ENCODE measurements at places on chromosomes 7 and 10.

- DNase-seq = no peak
Measured at GRCh38 chr10:121325490-121326231, 272.6 kb downstream of the FGFR2 start.

- no peak for DNase-seq
Measured at GRCh38 chr10:106935978-106936451, 228.5 kb downstream of the SORCS1 start.

DNA sequence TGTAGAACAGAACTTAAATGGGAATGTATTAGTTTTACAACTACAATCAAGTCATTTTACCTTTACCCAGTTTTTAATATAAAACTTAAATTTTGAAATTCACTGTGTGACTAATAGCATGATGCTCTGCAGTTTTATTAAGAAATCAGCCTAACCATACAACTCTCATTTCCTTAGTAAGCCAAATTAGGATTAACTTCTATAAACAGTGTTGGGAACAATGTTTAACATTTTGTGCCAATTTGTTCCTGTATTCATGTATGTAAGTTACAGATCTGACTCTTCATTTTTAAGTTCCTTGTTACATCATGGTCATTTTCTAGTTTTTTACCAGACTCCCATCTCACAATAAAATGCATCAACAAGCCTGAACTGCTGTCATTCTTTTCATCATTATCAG lies 209.8 kb downstream of the ZEB1 start:
- peak; percentile 29 for DNase-seq

DNA sequence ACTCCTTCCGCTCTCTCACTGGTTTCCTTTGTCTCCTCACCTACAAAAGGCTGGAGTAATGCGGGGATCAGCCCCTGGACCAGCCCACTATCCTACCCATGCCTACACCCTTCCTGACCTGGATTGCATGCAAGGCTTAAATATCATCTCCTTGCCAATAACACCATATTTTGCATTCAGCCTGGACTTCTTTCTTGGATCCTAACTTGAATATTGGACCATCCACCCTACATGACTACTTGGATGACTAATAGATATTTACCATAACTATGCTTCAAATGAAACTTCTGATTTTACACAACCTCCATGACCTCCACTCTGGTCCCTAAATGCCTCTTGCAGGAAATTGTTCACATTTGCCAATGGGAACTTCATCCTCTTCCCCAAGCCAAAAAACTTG lies 188.3 kb upstream of the AKR1E2 start:
- DNase-seq = no peak

- DNase-seq = no peak
Measured at GRCh38 chr7:92639213-92639896, 49.2 kb upstream of the FAM133B start.

GRCh38 chr7:102288285-102288930 lies 1.7 kb downstream of the SH2B2 start:
- peak; percentile 24 for DNase-seq

DNA sequence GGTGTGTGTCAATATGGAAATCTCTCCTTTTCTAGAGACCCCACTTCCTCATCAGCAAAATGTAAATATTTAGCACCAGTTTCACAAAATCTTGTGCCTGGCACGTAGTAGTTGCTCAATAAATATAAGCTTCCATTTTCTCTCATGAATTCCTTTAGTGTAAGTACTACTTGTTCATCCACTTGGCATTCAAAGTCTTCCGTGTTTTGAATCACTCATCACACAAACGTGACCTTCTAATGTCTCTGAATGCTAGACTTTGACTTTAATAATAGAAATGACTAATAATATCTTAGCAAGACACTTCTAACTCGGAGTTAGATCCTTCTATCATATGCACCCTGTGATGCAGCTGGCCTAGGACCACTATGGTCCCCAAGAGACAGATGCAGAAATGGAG lies 168.7 kb upstream of the ZNF32 start:
- peak; percentile 75 for DNase-seq

GRCh38 chr7:159067576-159068487 lies 76.8 kb downstream of the VIPR2 start:
- no peak for DNase-seq

- peak; percentile 60 for DNase-seq
Measured at GRCh38 chr10:7986851-7987250, 67.6 kb upstream of the GATA3 start.

- DNase-seq = no peak
Measured at GRCh38 chr10:93542358-93542791, 24.1 kb upstream of the FFAR4 start.

DNA sequence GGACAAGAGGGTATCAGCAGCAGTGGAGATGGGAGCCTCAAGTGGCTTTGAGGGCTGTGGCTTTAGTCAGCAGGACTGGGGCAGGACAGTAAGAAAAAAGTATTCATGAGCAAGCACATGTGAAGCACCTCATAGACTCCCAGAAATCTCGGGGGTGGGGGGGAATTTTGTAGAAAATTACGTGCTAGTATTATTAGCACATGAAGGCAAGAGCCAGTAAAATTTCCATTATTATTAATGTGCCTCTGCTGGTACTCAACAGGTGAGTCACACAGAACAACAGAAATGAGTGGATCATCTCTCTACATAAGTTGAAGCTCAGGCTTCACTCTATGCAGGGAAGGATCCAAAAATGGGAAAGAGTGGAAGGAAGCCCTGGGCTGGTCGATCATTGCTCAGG lies 114.5 kb downstream of the MYOF start:
- DNase-seq = no peak

DNA sequence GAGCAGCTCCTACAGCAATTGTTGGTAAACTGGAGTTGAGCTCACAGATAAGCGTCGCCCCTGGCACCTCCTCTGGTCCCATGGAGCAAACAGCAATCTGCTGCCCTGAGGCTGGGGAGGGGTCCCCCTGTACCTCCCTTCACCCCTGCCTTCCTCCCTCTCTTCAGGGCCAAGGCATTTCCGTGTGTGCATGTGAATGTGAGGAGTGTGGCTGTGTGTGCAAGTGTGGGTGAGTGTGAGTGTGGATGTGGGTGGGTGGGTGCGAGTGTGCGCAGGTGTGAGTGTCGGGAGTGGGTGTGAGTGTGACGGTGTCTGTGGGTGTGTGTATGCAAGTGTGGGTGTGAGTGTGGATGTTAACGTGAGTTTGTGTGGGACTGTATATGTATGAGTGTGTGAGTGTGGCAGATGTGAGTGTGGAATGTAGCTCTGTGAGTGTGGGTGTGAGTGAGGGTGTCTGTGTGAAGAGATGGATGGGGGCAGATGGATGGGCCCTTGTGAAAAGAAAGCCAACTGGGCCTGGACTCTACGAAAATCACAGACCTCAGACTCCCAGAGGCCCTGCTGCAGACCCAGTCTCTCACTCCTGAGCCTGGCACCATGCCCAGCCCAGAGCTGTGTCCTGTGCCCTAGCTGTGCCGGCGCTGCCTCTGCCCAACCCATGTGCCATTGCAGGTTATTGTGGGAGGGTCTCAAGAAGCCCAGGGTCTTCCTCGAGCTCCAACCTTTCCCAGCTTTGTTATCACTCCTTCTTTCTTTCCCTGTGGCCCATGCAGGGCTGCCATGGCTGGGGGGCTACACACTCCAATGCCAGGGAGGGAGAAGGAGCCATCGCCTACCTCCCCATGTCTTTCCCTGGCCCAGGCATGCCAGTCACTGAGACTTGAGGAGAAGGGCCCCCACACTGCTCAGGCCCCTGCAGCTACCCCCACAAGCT lies 73.9 kb downstream of the GRID1 start:
- DNase-seq = no peak

GRCh38 chr10:131949041-131949862 lies 32.5 kb downstream of the BNIP3 start:
- DNase-seq = no peak

GRCh38 chr10:100654782-100655325 lies 90.5 kb upstream of the PAX2 start:
- DNase-seq = no peak

DNA sequence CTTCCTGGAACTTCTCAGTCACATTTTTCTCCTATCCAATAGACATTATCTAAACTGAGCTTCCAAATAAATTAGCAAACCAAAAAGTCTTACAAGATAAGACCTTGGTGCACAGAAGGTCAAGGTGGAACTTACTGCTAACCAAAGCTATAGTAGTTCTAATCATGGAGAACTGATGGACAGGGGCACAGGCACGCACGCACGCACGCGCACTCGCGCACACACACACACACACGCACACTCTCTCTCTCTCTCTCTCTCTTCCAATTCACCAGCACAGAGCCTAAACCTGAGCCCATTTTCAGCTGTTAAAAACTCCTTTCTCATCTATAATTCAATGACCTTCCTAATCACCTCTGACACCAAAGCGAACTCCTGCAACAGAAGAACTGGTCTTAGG lies 7.5 kb downstream of the FGFR2 start:
- DNase-seq = no peak

DNA sequence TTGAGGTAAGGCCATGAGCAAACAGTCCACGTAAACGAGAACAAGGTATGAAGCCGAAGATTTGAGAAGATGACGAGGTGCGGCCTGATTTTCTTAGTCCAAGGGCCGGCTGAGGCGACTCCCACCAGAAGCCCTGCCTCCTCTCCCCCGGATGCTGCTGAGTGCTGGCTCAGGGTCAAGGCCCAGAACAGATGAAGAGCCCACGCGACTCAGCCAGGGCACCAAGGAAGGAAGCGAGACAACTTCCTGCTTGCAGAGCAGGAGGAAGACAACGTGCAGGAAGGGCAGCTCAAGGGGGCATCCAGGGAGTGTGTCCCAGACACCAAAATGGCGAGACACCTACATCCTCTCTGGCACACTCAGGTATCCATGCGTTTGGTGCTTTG lies 99.5 kb downstream of the CYTH3 start:
- DNase-seq = no peak

GRCh38 chr10:75050149-75050919 lies 61.1 kb upstream of the SAMD8 start:
- no peak for DNase-seq

- no peak for DNase-seq
Measured at GRCh38 chr7:52504561-52504960, 530.9 kb upstream of the POM121L12 start.

GRCh38 chr10:71888623-71889387 lies 37.8 kb upstream of the PSAP start:
- DNase-seq = peak; percentile 94

GRCh38 chr7:76509931-76510877 lies at the start of gene UPK3B:
Gene UPK3B (plus strand): TSS chr7:76510552. CDS start chr7:76510653, 101 bp downstream.
- peak; percentile 22 for DNase-seq

- DNase-seq = no peak
Measured at GRCh38 chr7:33757050-33757449, 148.3 kb upstream of the BMPER start.

GRCh38 chr7:1537535-1538412 lies 7.3 kb downstream of the MAFK start:
- DNase-seq = peak; percentile 98

- DNase-seq = no peak
Measured at GRCh38 chr7:3028758-3029093, 14.9 kb downstream of the CARD11 start.

DNA sequence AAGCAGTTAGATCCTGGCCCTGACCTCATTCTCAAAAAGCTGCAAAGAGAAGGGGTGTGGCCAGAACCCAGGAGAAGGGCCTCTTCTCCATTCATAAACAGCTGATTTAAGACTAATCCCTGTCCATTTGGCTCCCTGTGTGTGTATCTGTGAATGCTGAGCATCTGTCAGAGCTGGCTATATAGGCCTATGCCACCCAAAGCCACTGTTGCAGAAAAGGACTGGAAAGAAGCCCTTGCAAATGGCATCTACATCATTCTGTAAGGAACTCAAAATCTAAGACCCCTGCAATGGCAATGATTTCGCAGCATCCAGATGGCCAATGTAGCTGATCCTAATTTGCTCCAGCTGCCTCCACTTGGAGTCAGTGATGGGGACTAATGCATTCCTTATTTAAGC lies 384.5 kb downstream of the KCNMA1 start:
- DNase-seq = no peak

- no peak for DNase-seq
Measured at GRCh38 chr7:119228482-119228881, 1004.0 kb downstream of the ANKRD7 start.

DNA sequence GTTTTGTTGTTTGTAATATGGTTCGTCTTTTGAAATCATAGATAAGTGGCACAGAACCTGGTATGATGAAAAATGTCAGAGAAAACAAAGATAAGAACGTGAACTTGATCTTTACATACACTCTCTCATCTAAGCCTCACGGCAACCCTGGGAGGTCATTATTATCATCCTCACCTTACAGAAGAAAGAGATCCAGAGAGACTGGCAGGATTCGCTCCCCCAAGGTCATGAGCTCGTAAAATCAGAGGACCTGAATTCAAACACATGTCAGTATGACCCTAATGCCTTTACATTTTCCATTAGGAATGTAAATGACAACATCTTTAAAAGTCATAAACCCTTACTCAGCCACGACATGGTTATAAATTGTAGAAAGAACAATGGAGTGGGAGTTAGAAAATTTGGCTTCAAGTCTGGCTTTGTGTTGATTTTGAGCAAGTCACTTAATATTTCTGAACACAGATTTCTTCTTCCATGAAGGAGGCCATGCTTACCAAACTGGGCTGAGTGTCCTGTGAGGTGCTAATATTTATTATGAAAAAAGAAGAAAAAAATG lies 35.9 kb downstream of the HIPK2 start:
- no peak for DNase-seq

- DNase-seq = peak; percentile 66
Measured at GRCh38 chr10:88293073-88293472, 290.0 kb downstream of the RNLS start.

DNA sequence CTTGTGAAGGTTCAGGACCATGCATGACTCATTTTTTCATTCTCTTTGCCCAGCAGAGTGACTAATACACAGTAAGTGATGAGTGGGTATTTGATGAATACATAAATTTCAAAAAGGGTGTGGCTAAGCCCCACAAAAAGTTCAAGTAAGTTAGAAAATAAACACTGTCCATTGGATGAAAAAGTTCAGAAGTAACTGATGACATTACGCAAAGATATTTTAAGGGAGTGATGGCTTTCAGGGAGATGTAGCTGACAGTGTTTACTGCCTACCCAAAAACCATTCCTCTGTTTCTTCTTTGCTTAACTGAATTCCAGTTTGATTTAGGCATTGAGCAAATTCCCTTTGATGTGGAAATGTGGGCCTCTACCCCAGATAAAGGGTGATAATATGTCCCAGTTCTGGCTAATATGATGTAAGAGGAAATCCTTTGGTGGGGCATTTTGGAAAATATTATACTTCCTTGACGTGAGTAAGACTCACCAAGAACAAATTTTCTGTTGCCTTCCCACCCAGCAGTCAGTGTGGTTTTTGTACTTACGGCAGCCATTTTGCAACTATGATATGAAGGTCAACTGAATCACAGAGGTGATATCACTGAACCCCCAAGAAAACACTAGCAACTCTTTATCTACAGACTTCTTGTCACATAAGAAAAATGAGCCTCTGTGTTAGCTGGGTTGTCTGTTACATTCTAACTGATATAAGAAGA lies 29.0 kb upstream of the EBLN1 start:
- peak; percentile 90 for DNase-seq

- DNase-seq = no peak
Measured at GRCh38 chr10:83909001-83909400, 230.3 kb upstream of the GHITM start.

- peak; percentile 81 for DNase-seq
Measured at GRCh38 chr7:129468087-129468486, 33.9 kb downstream of the STRIP2 start.

Data from iris pigment epithelial cell (primary cell).